GM06990 (cell line): ENCODE measurements at places on chromosomes 5 and 9.
A peak's percentile ranks its signal among the peaks of the same experiment; 100 is the strongest.

GRCh38 chr5:159091596-159092331 is 8.0 kb downstream of the EBF1 start:
- no peak for DNase-seq

DNA sequence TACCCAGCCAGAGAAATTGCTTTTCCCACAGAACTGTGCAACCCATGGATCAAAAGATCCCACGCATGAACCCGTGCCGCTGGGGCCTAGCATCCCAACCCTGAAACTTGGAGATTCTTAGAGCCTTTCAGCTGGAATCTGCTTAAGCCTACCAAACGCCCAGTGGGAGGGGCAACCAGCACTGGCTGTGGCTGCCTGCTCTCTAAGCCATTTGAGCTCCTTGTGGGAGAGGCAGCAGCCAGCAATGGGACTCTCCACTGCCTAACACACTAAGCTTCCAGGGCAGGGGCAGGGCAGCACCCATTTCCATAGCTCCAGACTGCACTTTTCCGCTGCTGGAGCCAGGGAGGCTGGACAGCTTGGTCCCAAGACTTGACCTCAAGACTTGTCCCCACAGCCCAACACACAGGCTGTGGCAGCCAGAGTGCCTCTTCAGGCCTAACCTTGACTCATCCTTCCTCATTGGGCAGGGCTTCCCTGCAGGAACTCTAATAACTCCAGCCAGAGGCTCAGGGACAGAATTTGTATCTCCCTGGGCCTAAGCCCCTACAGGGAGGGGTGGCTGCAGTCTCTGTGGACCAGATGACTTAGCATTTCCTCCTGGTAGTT is 437.4 kb downstream of the MTRR start:
- no peak for DNase-seq

DNA sequence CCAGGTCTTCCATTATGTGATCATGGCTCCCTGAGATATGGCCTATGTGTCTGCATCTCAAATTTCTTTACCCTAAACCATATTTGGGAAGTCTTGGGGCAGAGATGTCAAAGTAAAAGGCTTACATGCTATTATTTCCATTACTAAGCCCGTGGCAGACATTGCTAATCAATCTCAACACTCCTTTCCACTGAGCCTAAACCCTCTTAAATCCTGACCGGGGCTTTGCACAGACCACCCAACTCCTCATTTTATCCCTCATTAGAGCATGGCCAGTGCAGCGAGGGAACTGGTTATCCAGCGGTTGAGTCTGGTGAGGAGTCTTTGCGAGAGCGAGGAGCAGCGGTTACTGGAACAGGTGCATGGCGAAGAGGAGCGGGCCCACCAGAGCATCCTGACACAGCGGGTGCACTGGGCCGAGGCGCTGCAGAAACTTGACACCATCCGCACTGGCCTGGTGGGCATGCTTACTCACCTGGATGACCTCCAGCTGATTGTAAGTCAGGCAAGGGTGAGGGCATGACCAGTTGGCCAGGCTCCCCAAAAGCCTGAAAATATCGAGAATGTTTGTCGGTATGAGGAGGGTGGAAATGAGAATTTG is 11.0 kb downstream of the BSPRY start:
- no peak for DNase-seq

- DNase-seq, result peak; percentile 1
Measured at GRCh38 chr5:82512025-82512424, 233.9 kb upstream of the RPS23 start.

- no peak for DNase-seq
Measured at GRCh38 chr5:139131465-139131864, 66.7 kb downstream of the SIL1 start.

DNA sequence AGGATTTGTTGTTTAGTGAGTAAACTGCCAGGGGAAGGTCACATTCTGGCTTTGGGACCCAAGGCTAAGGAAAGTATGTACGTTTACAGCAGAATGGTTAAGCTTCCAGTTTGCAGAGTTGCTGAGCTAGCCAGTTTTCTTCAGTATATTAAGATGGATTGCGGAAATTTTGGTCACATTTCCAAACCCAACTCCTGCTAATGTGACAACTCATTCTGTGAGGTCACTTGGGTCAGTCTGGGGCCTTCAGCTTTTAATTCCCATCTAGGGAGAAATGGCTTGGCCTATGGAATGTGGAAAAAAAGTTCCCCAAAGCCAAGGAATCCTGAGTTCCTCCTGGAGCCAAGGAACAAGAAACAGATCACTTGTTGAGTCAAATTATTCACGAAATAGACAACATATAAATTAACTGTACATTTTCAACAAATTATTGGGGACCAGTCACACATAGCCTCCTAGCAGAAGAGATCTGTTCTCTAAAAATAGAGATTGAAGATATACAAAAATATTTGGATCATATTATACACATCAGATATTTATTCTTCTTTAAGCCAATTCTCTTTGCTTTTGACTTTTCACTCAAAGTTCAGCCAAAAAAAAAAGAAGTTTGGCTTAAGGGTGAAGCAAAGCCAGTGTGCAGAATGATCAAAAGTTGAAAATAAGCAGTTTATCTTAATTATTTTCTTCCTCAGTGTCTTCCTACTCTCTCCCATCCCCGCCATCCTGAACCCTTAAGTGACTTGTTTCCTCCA is 8.8 kb downstream of the KCNV2 start:
- DNase-seq, result no peak

DNA sequence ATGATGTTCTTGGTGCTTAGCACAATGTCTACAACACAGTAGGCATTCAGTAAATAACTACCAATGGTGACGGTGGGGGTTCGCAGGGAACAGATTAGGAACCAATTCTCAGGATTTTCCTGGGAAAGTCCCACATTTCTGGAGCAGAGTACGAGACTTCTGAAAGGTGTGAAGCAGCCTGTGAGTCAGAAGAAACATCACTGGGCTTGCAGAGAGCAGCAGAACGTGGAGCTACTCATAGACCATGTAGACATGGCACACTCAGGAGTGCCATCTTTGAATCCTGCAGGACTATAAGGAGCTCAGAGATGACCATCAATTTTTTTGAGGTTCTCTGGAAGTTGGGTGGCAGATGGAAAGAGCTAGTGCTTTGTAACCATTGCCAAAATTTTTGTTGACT is 106.6 kb upstream of the ANKRD55 start:
- no peak for DNase-seq

DNA sequence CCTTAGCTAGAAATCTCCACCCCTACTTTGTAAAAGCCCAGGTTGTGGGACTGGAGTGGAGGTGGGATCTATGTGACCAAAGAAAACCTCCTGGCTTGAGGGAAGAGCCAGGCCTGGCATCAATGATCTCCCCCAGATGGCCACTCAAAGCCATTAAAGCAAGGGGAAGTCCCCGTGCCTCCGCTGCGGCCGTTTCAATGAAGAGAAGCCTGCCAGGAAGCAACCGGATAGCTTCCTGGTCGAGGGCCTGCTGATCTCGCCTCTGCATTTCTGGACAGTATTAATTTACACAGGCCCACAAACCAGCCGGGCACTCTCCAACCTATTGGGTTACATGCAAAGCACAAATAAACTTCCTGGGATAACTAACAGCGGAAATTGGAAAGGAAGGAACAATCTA is 160.5 kb upstream of the MSX2 start:
- DNase-seq, result no peak

- no peak for DNase-seq
Measured at GRCh38 chr5:81398741-81399140, 4.8 kb upstream of the ACOT12 start.

GRCh38 chr5:36701085-36701698 is 94.8 kb downstream of the SLC1A3 start:
- DNase-seq, result no peak

DNA sequence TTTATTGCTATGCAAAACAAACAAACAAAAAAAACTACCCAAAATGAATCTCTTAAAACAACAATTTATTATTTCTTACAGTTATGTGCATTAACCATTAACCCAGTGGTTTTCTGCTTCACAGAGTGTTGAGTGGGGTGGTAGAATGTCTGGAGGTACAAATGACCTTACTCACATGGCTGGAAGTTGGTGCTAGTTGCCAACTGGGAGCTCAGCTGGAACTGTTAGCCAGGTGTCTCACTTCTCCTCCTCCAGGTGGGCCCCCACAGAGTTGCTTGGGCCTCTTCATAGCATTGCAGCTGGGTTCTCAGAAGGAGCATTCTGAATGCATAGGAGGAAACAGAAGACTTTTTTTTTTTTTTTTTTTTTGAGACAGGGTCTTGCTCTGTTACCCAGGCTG is 10.5 kb upstream of the B4GALT1 start:
- no peak for DNase-seq

- peak; percentile 48 for DNase-seq
Measured at GRCh38 chr5:95822043-95822541, 434 bp downstream of the GLRX start.

GRCh38 chr9:83520292-83520691 is 17.9 kb downstream of the FRMD3 start:
- no peak for DNase-seq

DNA sequence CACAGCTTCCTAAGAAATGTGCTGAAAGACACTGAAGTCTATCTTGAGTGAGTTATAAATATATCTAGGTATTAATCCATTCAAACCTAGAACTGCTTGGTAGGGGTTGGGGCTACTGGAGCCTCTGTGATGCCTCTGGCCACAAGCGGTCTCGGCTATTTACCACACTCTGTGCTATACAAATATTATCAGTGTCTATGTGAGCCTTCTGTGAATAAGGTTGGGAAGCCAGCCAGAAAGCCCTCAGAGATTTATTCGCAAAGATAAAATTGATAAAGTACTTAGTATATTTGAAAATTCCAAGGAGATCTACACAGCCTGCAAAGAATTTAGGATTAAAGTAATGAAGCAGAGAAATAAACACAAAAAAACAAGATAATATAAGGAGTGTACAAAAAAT is 41.4 kb downstream of the LIFR start:
- no peak for DNase-seq

DNA sequence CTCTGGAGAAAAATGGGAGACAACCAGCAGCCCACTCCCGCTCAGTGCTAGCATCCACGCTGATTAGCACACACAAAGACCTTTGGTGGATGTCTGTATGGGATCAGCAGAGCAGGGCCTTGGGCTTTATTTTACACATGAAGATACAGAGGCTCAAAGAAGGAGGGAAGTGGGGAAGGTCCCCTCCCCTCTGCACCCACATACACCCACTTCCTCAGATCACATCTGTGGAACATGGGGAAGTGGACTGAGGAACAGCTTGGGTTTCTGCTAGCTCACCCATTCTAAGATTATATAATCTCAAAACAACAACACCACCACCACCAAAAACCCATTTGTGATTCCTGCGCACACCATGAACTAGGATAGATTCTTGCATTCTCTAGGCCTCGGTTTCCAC is 14.0 kb downstream of the GGTA1 start:
- DNase-seq, result no peak

GRCh38 chr5:31809050-31809870 is 170.3 kb downstream of the PDZD2 start:
- DNase-seq, result no peak

DNA sequence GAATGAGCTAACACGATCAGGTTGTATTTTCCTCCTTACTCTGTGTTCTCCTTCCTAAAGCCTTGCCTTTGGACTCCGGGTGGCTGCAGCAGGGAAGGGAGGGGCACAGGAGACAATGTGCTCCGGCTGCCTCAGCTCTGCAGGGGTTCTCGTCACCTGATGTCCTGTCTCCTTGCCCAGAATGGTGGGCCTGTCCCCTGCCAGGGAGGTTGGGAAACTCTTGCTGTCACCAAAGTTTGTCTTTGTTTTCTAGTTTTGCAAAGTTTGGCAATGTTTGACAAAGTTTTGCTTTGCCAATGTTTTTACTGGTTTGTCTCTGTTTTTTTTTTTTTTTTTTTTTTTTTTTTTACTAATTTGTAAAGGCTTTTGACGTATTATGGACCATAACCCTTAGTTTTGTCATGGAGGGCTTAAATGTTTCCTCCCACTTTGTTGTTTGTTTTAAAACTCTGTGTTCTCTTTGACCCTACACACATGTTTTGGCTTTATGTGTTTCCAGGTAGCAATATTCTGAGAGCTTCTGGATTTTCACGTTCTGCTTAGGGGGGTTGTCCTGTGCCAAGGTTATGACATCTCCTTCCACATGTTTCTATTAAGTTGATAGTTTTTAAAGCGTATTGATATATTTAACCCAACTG is 49.3 kb downstream of the GADD45G start:
- no peak for DNase-seq

GRCh38 chr5:97501286-97501964 is 318.4 kb upstream of the RIOK2 start:
- DNase-seq, result no peak

- no peak for DNase-seq
Measured at GRCh38 chr5:73119451-73120157, 771 bp upstream of the TMEM171 start.

GRCh38 chr9:93071464-93071863 is 13.0 kb downstream of the SUSD3 start:
- no peak for DNase-seq

- DNase-seq, result no peak
Measured at GRCh38 chr9:81234924-81235610, 454.3 kb downstream of the TLE1 start.

- DNase-seq, result no peak
Measured at GRCh38 chr5:148993283-148993936, 69.5 kb downstream of the SH3TC2 start.

DNA sequence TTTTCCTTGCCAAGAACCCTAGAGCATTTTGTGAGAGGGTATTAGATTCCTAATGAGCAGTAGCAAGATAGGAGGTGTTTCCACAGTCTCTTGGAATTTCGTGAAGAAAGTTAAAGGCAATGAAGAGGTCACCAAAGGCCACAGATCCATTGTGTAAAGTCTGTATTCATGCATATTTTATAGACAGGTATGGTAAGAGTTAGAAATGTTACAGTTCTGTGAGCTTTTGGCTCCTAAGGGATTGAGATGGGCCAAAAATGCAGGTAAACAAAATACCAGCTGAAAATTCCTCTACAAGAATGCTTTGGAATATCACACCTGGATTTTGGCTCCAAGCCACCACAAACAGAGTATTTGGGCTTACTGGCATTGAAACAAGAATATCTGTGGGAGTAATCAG is 47.4 kb upstream of the FST start:
- DNase-seq, result no peak
